ENCODE measurements at places on chromosomes 7 and 10. TPM values are rescaled to one million over a fixed set of nuclear protein-coding genes. Genes with fewer than 3 reads are reported as not detected.

The CALML5 gene
- not detected for total RNA-seq

The ARHGEF35 gene
- 2.8 TPM for total RNA-seq

The CLIP2 gene
- 50.5 TPM for total RNA-seq

The UCN3 gene
- not detected for total RNA-seq

Data from hair follicle dermal papilla cell (primary cell).